ENCODE measurements at places on chromosomes 12 and 14.

- DNase-seq = peak; percentile 59
Observed at GRCh38 chr12:96258104-96258961, 64.2 kb downstream of the ELK3 start.

DNA sequence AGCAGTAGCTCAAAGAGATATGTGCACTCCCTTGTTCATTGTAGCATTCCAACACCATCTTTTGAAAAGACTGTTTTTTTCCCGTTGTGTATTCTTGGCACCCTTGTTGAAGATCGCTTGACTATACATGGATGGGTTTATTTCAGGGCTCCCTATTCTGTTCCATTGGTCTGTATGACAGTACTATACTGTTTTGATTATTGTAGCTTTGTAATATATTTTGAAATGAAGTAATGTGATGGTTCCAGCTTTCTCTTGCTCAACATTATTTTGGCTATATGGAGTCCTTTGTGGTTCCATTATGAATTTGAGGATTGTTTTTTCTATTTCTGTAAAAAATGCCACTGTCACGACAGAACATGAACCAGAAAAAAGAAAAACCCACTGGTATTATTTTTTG is 25.7 kb downstream of the BRMS1L start:
- no peak for DNase-seq

DNA sequence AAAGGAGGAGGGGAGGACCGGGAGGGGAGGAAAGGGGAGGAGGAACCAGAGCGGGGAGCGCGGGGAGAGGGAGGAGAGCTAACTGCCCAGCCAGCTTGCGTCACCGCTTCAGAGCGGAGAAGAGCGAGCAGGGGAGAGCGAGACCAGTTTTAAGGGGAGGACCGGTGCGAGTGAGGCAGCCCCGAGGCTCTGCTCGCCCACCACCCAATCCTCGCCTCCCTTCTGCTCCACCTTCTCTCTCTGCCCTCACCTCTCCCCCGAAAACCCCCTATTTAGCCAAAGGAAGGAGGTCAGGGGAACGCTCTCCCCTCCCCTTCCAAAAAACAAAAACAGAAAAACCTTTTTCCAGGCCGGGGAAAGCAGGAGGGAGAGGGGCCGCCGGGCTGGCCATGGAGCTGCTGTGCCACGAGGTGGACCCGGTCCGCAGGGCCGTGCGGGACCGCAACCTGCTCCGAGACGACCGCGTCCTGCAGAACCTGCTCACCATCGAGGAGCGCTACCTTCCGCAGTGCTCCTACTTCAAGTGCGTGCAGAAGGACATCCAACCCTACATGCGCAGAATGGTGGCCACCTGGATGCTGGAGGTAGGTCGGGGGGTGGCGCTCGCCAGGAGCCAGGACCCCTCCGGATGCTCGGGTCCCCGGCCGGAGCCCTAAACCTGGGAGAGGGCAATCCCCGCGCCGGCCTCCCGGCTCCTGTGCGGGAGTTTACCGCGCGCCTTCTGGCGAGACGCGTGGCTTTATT is at the start of gene CCND2:
Gene CCND2 (plus strand): TSS at position 111 of the 744 bp plus-strand sequence. CDS start 279 bp downstream, at position 390.
- peak; percentile 98 for DNase-seq

DNA sequence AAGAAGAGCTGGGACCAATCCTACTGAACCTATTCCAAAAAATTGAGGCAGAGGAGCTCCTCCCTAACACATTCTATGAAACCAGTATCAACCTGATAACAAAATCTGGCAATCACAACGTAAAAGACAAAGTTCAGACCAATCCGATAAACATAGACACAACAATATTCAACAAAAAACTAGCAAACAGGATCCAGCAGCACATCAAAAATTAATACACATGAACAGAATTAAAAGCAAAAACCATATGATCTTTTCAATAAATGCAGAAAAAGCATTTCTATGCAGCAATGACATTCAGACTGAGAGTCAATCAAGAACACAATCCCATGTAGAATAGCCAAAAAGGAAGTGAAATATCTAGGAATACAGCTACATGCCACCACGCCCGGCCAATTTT is 7.0 kb upstream of the CLEC14A start:
- DNase-seq = no peak

GRCh38 chr12:49609059-49609874 is 3.8 kb upstream of the FAM186B start:
- DNase-seq = no peak

DNA sequence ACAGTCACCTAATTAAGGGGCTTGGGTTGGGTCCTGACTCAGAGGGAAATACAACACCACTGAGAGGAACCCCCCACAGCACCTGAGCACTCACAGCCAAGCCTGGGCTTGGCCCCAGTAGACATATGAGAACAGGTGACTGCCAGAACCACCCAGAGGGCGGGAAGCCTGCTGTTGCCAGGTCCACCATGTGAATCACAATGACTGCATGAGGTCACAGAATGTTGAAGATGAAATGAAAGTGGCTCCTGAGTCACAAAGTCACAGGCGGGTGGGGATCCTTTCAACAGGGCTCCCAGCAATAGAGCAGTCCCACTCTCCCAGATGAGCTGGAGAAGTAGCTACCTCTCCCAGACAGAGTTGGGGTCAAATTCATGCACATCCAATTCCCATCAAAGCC is at the start of gene LRRC74A:
Gene LRRC74A (plus strand): TSS at position 287 of the 400 bp plus-strand sequence. CDS start 290 bp downstream, outside the sequence.
- DNase-seq = peak; percentile 32

Measured in SJCRH30 (cell line).